NCI-H2081 (cell line): ENCODE measurements at places on chromosomes 4 and X.

DNA sequence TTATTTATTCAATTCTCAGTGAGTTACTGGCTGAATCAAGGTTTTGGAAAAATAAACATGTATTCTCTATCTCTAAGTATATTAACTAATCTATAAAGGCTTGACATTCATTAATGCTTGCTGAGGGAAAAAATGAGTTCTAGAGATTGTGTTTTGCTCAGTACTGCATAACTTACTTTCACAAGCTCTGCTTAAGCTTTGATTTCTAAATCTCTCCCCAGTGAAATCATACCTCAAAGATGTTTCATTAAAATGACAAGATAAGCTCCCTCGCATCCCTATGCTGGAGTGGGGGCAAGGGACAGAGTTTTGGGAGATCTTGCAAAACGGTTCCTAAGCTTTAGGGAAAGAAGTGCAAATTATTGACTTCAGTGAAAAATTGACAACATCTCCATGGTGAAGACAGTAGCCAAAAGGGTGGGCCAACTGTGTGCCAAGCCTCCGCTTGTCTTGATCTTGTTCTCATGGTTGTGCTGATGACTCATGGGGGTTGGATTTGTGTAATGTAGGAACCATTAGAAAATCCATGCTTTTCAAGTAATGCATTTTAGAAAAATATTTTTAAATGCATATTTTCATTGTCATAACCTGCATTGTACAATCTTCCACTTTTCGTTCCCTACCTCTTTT is 521.4 kb downstream of the RPA4 start:
- DNase-seq: no peak

DNA sequence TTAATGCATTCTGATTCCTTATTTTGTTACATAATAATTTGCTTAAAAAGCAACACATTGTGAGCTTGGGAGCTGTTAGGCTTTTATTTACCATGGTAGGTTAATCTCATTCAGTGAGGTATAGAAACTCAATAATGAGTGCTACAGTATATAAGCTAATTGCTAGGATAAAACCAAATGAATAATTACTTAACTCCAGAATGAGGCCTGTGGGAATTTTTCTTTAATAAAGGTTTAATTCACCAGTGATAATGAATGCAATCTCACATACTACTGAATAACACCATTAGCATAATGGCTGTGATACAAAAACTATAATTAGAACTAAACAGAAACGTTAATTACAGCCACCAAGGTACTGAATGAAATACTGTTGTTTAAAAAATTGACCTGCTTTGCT is 326.3 kb downstream of the IQCM start:
- DNase-seq: no peak

DNA sequence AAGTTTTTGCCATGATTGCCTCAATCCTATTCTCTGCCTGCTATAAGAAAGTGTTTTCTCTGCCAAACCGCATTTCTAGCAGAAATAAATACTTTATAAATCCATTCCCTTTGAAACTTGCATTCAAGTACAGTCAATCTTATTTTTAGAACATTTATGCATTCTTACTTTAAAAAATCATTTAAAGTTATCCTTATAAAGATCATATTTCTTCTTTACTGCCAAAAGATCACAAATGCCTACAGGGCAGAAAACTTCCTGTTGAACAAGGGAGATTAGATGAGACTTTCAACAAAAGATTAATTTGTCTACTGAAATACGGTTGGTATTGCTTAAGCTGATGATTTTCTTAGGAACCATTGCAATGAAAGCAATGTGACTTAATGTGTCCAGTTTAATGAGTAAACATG is 207.2 kb upstream of the SLIT2 start:
- no peak for DNase-seq

DNA sequence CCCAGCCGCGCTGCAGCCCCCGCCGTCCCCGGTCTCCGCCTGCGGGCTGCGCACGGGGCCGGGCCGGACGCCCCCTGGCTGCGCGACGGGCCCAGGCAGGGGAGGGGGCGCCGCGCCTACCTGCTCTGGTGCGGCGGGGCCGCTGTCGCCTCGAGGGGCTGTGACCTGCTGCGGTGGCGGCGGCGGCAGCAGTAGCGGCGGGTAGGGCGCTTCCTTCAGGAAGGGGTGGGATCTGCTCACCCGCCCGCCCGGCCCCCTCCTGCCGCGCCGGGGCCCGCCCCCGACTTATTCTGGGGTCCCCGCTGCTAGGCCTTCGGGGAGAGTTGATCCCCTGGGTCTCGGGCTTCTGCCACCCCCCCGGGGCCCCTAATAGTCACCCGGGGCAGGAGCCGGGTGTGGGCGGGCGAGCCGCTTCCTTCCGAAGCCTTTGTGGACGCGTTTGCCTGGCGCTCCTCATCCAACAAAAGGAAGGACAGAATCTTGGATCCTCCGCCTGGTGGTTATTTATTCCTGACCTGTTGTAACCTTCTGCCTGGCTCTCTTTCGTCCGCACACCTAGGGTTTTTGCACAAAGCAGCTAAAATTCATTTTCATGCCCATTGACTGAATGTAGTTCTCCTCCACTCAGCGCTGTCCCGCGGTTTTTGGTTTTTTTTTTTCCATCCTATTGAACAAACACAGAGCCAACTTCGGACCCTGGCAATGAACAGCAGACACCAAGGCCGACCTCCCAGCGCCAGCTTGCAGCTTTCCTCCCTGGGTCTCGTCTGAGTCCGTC is at the start of gene TMEM150C:
Gene TMEM150C (minus strand): TSS at position 203 of the 778 bp plus-strand sequence. CDS start 57,331 bp downstream, outside the sequence.
- peak; percentile 7 for DNase-seq

DNA sequence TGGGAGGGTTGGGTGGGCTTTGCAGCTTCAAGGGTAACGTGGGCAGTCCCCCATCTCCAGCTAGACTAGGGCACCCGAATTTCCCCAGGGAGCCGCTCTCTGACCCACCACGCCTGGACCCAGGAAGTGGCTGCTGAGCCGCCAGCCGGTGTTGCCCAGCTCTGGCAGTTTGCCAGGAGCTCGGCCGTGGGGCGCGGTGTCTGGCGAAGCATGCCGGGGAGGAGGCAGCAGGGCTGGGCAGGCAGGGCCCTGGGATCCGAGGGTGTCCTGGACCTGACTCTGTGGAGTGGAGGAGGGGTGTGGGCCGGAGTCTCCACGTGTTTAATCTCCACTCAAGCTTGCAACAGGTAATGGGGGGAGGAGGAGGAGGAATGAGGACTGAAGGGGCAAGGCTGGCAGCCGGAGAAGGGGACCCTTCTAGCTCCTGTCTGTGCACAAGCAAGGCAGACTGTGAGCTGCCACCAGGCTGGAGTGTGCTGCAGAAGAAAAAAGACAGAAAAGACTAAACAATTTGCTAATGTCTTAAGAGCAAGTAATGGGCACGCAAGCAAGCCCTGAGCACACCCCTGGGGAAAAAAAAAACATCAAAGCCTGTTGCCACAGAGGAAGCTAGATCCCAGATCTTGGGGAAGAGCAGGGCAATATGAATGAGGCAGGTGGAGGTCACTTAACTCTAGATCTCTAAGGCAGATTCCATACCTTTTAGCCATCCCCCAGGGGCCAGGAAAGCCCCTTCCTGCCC is 2.4 kb downstream of the LONRF3 start:
- DNase-seq: peak; percentile 73

- no peak for DNase-seq
Observed at GRCh38 chrX:133380711-133381619, 34.3 kb downstream of the GPC4 start.

DNA sequence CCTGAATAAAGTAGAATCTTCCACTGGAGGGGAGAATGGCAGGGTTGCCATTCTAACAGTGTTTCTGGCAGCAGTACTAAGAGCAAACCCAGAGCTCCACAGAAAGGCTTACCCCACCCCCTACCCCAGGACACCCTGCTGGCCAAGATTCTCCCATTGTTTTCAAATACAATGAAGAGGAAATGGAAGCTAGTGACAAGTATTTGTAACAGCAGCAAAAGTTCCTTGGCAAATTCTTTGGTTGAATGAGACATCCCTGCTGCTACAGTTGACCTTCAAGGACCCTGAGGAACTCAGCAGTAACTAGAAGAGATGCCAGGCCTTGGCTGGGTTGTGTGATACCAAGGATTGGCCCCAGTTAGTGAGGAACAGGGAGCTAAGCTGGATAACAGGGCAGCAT is 124.2 kb upstream of the DGKK start:
- no peak for DNase-seq

- DNase-seq: no peak
Observed at GRCh38 chr4:66590488-66591215, 920.4 kb upstream of the EPHA5 start.

DNA sequence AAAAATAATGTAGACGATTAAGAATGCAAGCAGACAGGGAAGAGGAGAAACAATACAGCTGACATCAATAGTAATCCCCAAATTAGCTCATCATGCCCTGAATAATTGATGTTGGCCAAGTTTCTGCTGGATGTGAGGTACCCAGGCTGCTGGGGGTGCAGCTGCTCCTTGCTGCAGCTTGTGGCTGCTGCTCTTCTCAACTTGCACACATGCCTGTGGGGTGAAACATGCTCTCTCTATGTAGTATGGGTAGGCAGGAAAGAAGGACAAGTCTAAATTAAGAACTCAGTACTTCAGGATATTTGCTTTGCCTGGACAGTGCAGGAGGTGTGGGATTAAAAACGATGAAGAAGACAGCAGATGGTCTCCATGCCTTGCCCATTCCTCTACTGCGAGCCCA is 16.7 kb downstream of the EDA2R start:
- DNase-seq: no peak

DNA sequence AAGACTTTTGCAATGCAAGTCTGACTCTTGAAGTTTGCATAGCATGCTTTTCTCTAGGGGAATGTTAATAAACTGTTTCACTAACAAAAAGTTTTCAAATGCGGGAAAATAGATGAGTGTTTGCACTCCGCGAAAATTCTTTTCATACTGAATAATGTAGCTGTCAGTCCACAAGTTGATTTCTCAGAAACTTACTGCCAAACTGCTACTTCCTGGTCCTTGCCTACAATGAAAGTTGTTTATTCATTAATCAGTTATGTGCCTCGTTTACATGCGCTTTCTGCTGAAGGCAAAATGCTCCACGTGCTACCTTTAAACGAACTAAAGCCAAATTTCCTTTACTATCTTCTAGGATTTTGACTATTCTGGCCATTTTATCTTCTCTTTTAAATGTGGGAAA is 166.2 kb downstream of the MAGEB17 start:
- DNase-seq: no peak

DNA sequence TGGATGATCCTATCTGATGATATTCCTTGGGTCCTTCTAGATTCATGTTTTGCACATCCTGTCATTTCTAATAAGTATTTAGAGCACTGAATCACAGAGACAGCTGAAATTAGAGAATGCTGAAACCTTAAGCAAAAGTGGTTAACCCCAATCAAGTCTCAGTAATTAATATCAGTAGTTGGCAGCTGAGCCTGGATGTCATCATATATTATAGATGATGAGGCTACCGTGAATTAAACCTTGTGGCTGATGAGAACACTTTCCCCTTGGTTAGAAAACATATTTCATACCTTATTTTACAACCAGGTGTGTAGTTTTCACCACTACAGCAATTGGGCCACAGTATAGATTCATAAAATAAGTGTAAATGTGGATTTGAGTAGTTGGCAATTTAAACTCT is 499.0 kb downstream of the PDGFC start:
- no peak for DNase-seq

GRCh38 chrX:98380106-98380505 is 1496.4 kb downstream of the RPA4 start:
- no peak for DNase-seq

DNA sequence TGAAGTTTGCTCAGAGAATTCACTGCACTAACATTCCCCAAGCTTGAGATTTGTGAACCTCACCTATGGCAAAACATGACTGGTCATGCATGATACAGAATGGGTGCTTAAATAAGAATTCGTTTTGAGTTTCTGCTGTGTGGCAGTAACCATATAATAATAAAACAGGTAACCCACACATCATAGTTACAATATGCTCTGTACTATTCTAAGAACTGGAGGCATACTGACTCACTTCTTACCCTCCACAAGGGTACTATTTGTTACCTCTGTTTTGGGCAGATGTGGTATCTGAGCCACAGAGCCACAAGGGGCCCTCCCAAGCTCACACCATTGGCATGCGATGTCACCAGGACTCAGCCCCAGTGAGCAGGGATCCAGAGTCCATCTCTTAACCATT is 17.6 kb downstream of the SLC2A9 start:
- DNase-seq: no peak
